ENCODE measurements at places on chromosomes 5 and 9. TPM values are rescaled to one million over a fixed set of nuclear protein-coding genes. Genes with fewer than 3 reads are reported as not detected.

GRCh38 chr5:110463106-110463505 is 263.4 kb downstream of the TMEM232 start:
- no peak for DNase-seq

GRCh38 chr5:150429410-150429873 is 16.7 kb upstream of the CD74 start:
- no peak for DNase-seq

GRCh38 chr9:124392254-124392870 is 22.9 kb downstream of the PSMB7 start:
- DNase-seq, result no peak

- DNase-seq, result no peak
These were observed 285.2 kb downstream of the EBF1 start for GRCh38 chr5:158814521-158814920.

DNA sequence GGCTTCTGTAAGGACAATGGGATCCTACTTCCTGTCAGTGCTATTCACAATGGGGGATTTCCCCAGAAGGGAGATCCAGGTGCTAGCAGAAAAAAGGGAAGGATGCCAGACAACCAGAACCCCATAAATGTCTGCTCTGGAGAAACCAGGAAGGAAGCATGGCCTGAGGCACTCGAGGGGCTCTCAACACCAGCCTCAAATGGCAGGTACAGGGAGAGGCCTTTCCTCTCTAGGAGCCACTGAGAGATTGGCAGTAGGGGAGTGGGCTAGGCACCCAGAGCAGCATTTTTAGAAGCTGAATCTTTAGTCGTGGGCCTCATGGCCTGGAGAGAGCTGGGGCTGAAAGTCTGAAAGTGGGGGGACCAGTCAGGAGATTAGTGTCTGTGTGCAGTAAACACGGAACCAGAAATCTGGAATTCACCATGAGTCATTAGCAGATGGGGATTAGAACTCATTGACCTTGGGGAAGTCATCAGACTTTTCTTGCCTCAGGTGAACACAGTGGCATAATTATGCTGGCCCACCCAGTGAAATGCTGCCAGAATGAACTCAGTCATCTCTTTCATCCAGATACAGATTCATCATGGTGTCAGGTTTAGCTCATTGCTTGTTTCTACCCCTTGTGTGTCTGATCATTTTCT is 28.3 kb downstream of the ARHGEF28 start:
- DNase-seq, result peak; percentile 82

- peak; percentile 100 for DNase-seq
These were observed at the start of gene BRD3OS for GRCh38 chr9:134024828-134025605. TSS of gene BRD3OS (plus strand) at chr9:134025481. CDS start at chr9:134026748, 1,267 bp downstream.

DNA sequence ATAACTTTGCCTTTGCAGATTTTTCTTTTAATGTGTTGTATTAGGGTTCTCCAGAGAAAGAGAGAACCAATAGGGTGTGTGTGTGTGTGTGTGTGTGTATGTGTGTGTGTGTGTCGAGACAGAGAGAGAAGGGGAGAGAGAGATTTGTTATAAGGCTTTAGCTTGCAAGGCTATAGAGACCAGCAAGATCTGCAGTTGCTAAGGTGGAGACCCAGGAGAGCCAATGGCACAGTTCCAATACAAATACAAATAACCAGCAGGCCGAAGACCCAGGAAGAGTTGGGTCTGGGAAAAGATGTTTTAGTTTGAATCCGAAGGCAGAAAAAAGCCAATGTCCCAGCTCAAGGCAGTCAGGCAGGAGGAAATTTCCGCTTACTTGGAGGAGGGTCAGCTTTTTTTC is 23.0 kb downstream of the TMOD1 start:
- DNase-seq, result no peak

- no peak for DNase-seq
These were observed 752 bp downstream of the TSTD2 start for GRCh38 chr9:97632248-97632984.

- DNase-seq, result no peak
These were observed 67.1 kb downstream of the COL5A1 start for GRCh38 chr9:134708672-134709038.

- DNase-seq, result no peak
These were observed 285.0 kb upstream of the PTGER4 start for GRCh38 chr5:40394698-40395097.

- DNase-seq, result no peak
These were observed 1695.6 kb upstream of the ACO1 start for GRCh38 chr9:30688801-30689200.

- DNase-seq, result peak; percentile 23
These were observed 8.6 kb downstream of the SUSD1 start for GRCh38 chr9:112166176-112167140.

GRCh38 chr9:109323771-109324170 is 2.9 kb upstream of the EPB41L4B start:
- no peak for DNase-seq

GRCh38 chr5:60403343-60404006 is 296.5 kb downstream of the DEPDC1B start:
- no peak for DNase-seq

GRCh38 chr9:2493109-2493508 is 128.5 kb upstream of the VLDLR start:
- DNase-seq, result no peak

- DNase-seq, result no peak
These were observed 225.0 kb downstream of the VPS13A start for GRCh38 chr9:77402286-77402685.

- no peak for DNase-seq
These were observed 48.7 kb upstream of the NKD2 start for GRCh38 chr5:959581-960531.

Gene SCAMP1
- 77.3 TPM for total RNA-seq

Gene PCDHA10
- 0.17 TPM for total RNA-seq

Gene PAEP
- total RNA-seq, result not detected

Gene FBP1
- total RNA-seq, result 2.2 TPM

Gene CEL
- total RNA-seq, result 0.17 TPM

Gene FAM169A
- total RNA-seq, result 4.0 TPM

Gene PCDHB3
- total RNA-seq, result 0.51 TPM

Gene ELAVL2
- 0.47 TPM for total RNA-seq

Gene CHSY3
- 3.9 TPM for total RNA-seq
